ENCODE measurements at places on chromosomes 6 and 20.

- DNase-seq, result no peak
These were observed 206.6 kb downstream of the TASP1 start for GRCh38 chr20:13432126-13432525.

- no peak for DNase-seq
These were observed 146.2 kb downstream of the KHDC1L start for GRCh38 chr6:73078908-73079610.

DNA sequence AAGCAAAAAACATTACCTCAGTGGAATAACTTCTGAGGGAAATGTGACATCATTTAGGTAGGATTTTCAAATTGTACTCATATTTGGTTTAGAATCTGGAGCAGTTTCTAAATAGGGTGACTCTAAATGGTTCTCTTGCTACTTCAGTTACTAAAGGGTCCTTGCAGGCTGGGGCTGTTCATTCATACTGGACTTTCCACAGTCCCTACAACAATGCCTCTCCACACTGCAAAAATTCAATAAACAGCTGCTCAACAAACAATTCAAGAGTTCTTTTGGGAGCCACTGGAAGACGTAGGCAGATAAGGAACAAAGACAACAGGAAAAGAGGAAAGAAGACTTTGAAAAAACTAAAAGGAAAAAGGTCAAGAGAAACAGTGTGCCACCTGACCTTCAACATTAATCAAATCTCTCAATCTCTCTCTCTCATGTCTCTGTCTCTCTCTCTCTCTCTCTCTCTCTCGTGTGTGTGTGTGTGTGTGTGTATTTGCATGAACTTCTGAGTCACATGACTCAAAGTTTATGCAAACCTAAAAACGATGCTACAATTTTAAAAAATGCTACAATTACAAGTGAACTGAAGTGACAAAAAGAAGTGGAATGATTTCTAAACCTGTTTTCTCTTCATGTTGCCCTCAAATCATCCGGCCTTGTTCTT lies 14.5 kb downstream of the NOL7 start:
- DNase-seq, result no peak

- DNase-seq, result peak; percentile 93
These were observed 104.9 kb downstream of the RPS12 start for GRCh38 chr6:132919045-132919860.

- DNase-seq, result peak; percentile 75
These were observed 298.3 kb upstream of the SASH1 start for GRCh38 chr6:148044261-148044751.

DNA sequence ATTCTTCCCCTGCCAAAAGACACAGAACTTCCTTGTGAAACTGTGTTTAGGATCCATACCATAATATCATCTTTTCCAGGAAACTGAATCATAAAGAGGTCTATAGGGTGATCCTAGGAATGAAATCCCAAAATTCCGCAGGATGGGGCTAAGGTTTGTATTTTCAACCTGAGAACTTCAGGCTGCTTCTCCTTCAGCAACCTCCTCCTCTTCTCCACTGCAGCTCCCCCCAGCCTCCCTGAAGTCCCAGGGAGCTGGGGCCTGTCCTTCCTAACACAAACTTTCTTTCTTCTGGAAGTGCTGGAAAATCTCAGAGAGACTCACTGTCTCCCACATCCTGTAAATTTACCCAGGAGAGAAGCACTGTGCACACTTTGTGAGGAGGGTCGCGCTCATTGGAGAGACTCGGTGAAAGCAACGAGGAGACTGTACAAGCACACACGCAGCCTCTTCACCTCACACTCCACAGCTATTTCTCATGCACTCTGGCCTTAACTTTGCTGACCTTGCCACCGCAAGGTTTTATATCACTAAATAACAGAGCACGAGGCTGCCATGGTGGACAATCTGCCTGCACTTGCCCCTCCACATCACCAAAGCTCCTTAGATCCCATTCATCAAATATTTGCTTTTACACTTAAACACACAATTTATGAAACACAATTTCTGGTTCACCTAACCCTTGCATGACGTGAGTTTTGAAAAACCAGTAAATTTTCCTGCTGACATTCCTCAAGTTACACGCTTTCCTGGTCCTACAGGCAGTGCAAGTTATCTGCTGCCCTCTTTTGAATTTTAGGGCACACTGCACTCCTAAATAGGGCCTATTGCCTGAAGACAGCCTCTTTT lies 14.3 kb downstream of the ID4 start:
- DNase-seq, result peak; percentile 79

GRCh38 chr6:168583821-168584220 lies 142.8 kb downstream of the SMOC2 start:
- no peak for DNase-seq

- DNase-seq, result no peak
These were observed 83.8 kb downstream of the KIZ start for GRCh38 chr20:21209668-21210067.

GRCh38 chr6:107690643-107691061 lies 133.5 kb downstream of the SCML4 start:
- peak; percentile 54 for DNase-seq

- no peak for DNase-seq
These were observed 12.2 kb upstream of the C6orf118 start for GRCh38 chr6:165321555-165322145.

GRCh38 chr6:90375681-90376439 lies 79.2 kb upstream of the BACH2 start:
- peak; percentile 83 for DNase-seq

- no peak for DNase-seq
These were observed 167.8 kb upstream of the UST start for GRCh38 chr6:148578837-148579565.

GRCh38 chr20:38536310-38536709 lies 44.7 kb upstream of the ADIG start:
- peak; percentile 9 for DNase-seq

DNA sequence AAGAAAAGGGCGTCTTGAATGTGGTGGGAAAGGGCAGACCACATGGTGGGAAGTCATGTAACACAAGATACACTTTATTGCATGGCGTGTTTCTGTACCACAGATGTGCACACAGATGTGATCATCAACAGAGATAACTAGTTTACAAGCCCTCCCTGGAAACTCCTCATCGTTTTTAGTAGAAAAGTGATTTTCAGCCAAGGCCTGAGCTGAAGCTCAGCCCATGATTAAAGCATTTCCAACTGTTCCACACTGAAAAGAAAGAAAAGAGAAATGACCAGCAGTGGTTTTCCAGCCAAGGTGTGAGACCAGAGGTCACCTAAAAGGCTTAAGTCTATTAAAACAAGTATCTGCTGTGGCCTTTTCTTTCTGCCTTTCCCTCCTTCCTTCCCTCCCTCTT lies 463.9 kb upstream of the JAG1 start:
- DNase-seq, result no peak

GRCh38 chr6:37699138-37699766 lies 1.6 kb upstream of the MDGA1 start:
- no peak for DNase-seq

DNA sequence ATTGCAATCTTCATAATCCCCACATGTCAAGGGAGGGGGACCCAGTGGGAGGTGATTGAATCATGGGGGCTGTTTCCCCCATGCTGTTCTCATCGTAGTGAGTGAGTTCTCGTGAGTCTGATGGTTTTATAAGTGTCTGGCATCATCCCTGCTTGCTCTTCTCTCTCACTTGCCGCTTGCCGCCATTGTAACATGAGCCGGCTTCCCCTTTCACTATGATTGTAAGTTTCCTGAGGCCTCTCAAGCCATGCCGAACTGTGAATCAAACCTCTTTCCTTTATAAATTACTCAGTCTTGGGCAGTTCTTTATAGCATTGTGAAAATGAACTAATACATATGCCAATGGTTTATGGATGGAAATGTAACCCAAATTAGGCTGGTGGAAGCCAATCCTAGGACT lies 109.4 kb upstream of the AKAP12 start:
- no peak for DNase-seq

- peak; percentile 10 for DNase-seq
These were observed 189.7 kb upstream of the NOX3 start for GRCh38 chr6:155645325-155645724.

DNA sequence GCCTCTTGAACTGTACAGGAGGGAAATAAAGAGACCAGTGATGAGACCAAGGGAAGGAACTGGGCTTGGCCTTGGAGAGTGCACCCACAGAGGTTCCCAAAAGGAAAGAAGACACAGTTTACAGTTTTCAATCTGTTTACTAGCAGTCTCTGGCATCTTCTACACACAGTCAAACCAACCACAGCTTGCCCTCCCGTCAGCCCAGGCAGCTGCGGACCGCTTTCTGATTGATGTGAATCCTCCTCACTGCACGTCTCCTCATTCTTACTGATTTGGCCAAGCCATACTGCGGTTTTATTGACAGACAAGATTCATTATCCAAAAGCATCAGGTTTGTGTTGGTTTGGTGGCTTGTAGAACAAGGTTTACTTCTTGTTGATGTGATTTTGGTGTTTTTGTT lies 104.5 kb upstream of the ASF1A start:
- DNase-seq, result no peak

GRCh38 chr6:138371720-138372119 lies 6.0 kb upstream of the SMIM28 start:
- no peak for DNase-seq

- no peak for DNase-seq
These were observed 4.4 kb downstream of the FIG4 start for GRCh38 chr6:109695468-109695867.

GRCh38 chr20:45934046-45934585 lies 367 bp upstream of the PCIF1 start:
- peak; percentile 65 for DNase-seq

- DNase-seq, result no peak
These were observed 10.1 kb upstream of the ADAM33 start for GRCh38 chr20:3691897-3692296.

- peak; percentile 57 for DNase-seq
These were observed 116.0 kb downstream of the TRIM27 start for GRCh38 chr6:28807682-28808280.

DNA sequence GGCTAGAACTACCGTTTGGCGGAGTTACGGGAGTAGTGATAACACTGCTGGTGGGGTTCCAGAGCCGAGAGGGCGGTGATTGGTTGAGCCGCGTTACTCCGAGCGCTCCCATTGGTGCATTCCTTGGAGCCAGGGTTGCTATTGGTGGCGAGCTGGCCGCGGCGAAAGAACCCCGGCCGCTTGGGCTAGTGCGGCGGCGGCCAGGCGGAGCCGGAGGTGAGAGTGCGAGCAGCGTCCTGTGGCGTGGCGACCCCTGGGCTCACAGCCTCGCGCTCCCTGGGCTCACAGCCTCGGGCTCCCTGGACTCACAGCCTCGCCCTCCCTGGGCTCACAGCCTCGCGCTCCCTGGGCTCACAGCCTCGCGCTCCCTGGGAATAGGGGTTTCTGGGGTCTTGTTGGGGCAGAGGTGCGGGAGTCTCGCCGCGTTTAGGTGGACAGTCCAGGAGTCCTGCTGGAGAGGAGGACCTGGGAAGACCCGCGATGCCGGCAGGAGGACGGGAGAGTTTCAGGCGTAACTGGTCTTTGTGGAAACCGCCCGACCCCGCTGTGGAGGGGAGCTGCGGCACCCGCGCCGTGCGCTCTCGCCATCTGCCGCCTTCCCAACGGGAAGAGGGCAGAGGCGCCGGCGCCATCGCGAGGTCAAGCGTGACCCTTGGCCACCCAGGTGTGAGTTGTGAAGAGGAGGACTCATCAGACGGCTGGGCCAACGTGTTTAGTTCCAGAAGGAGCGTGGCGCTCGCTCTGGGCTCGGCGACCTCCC lies 12.2 kb downstream of the PRDM13 start:
- no peak for DNase-seq

- peak; percentile 91 for DNase-seq
These were observed at the start of gene GABBR1 for GRCh38 chr6:29632789-29633533. Gene GABBR1 (minus strand): TSS chr6:29633183. CDS start chr6:29632385, 798 bp downstream.

DNA sequence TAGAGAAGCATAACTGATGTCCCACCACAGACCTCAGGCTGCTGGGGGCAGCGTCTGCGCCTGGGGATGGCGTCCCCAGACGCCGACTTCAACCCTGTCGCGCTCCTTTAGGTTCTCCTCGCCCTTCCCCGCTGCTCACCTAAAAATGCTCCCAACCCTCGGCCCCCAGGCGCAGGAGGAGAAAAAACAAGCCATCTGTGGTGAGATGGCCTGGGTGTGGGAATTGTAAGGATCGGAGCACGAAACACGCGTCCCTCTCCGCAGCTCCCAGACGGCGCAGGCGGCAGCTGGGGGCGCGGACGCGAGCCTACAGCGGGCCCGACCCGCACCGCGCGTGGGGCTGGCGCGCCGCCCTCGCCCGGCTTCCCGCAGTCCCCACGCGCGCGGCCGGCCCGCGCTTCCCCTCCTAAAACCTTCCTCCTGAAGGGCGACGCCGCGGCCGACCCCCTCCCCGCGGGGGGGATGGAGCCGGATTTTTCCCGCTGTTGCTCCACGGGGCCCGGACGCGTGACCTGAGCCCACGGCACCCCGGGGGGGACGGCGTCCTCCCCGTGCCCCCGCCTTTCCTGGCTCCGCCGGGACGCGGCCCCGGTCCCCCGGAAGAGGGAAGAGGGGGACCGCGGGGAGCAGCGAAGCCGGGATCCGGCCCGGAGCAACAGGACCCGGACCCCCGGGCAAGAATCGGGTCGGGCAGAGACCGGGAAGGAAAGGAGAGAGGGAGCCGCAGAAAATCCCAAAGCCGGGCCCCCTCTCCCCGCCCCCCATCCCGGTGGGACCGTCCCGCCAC lies 611 bp downstream of the EPB41L2 start:
- no peak for DNase-seq

DNA sequence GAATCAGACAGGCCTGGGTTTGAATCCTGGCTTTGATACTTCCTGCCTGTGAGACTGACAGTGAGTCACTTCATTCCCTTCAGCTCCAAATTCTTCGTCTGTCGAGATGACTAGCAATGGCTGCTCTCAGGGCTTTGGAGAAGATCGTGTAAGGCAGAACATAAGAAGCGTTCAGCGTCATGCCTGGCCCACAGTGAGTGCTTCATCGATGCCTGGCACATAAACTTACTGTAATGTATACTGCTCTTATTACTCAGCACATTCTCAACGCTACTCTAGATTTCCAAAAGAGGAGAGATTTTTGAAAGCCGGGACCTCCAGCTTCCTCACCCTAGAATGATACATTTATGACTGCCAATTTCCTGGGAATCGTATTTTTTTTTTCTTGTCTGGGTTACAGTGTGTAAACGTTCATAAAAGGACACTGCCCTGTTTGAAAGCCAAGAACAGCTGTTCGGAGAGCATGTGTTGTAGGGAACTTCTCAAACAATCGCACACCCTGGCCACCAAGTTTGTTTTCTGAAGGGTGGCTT lies 16.2 kb upstream of the BCAS1 start:
- DNase-seq, result no peak

- no peak for DNase-seq
These were observed 191.9 kb downstream of the MOXD1 start for GRCh38 chr6:132209351-132209750.

- DNase-seq, result no peak
These were observed 700 bp upstream of the LAMA5 start for GRCh38 chr20:62367633-62368391.

GRCh38 chr6:44730771-44731391 lies 343.4 kb downstream of the CDC5L start:
- peak; percentile 82 for DNase-seq

DNA sequence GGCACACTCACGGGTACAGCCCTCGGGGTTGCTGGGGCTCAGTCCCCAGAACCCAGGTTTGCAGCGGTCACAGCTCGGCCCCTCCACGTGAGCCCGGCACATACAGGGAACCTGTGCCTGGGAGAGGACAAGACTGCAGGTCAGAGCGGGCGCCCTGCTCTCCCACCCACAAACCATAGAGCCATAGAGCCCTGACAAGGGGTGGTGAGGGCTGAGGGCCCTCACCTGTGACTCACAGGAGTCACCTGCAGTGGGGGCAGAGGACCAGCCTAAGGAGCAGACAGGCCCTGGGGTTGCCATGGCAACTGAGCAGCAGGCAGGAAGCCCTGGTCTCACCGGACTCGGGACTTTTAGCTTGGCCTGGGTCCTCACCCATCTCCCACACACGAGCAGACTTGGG lies 30.8 kb downstream of the LAMA5 start:
- no peak for DNase-seq

- DNase-seq, result peak; percentile 49
These were observed 119.7 kb downstream of the SH3BGRL2 start for GRCh38 chr6:79750806-79751205.
